ENCODE measurements at places on chromosomes 16 and 17.

- DNase-seq: no peak
Observed at GRCh38 chr16:58425756-58426494, 33.7 kb downstream of the GINS3 start.

- DNase-seq: peak; percentile 57
Observed at GRCh38 chr16:87956365-87957231, 5.4 kb downstream of the BANP start.

GRCh38 chr17:81570964-81571363, 18.8 kb upstream of the FAAP100 start:
- no peak for DNase-seq

GRCh38 chr17:12773153-12773552, 16.1 kb upstream of the ARHGAP44 start:
- DNase-seq: no peak

DNA sequence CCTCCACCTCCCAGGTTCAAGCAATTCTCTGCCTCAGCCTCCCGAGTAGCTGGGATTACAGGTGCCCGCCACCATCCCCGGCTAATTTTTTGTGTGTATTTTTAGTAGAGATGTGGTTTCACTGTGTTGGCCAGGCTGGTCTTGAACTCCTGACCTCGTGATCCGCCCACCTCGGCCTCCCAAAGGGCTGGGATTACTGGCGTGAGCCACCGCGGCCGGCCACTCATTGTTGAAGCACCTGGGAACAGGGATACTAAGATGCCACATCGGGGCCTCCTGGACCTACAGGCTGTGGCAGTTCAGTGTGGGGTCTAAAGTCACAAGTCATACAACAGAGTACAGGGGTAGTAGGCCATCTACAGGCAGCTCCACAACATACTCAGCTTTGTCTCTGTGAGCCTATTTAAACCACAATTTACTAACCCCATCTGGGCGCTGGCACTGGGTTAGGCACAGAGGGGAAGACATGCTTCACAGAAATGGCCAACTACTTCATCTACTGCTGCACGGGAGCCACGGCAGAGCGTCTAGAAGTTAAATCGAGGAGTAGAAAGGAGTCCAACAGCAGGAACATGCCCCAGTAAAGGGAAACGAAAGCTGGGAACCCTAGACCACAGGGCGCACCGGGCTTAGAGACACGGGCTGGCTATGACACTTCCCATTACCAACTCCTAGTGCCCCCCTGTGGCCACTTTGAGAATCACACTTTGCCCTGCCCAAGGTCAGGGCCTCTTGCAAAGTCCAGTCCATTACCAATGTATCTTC, 4.3 kb downstream of the VAMP2 start:
- DNase-seq: peak; percentile 93

- DNase-seq: no peak
Observed at GRCh38 chr16:79809376-79809775, 208.8 kb upstream of the MAF start.

GRCh38 chr17:39699818-39700147, at the start of gene ERBB2:
TSS of gene ERBB2 (plus strand) at chr17:39700064. CDS start at chr17:39700239, 175 bp downstream.
- DNase-seq: peak; percentile 85

GRCh38 chr16:11202260-11203091, 53.5 kb downstream of the SOCS1 start:
- no peak for DNase-seq
